ENCODE measurements at places on chromosomes 11 and 22.

DNA sequence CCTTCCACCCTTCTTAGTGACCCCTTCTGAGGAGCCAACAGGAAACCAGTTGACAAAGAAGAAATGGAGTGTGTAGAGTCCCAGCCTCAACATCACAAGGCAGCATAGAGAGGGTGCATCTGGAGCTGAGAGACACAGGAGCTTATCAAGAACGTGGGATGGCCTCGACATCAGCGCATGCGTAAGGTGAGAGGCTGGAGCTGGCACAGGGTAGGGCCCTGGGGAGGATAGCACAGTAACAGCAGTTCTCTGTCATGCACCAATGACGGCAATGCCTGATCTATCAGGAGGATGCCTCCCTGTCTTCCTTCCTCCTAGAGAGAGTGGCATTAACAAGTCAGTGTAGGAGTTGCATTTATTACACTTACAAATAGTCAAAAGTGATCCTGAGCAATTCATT, 426.1 kb downstream of the NTM start:
- no peak for DNase-seq

- no peak for DNase-seq
Measured at GRCh38 chr11:111526501-111526900, 11.9 kb downstream of the HOATZ start.

GRCh38 chr11:115982666-115983065, 478.5 kb upstream of the CADM1 start:
- no peak for DNase-seq

- DNase-seq: no peak
Measured at GRCh38 chr11:131682373-131683015, 312.1 kb downstream of the NTM start.

- no peak for DNase-seq
Measured at GRCh38 chr11:69344570-69345145, 50.7 kb downstream of the MYEOV start.

GRCh38 chr22:42194953-42195352, 64.3 kb upstream of the CYP2D6 start:
- DNase-seq: no peak

- no peak for DNase-seq
Measured at GRCh38 chr11:2902784-2903671, 17.5 kb upstream of the CDKN1C start.

- DNase-seq: no peak
Measured at GRCh38 chr11:43697679-43698078, 17.1 kb downstream of the HSD17B12 start.

DNA sequence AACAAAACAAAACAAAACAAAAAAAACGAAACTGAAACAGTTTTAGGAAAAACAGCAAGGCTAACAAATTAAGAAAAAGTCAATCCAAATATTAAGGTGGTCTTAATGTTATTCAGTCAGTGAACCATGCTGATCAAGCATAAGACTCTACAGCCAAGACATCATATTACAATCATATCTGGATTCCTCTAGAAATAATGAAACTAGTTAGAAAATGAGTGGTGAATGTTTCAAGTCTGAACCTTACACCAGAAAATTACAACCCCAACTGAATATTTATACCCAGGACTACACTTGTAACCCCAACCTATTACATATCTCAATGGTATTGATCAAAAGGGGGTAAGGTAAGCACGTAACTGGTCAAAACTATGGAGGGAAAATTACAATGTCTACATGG, 48.8 kb downstream of the ACAT1 start:
- DNase-seq: no peak

- DNase-seq: no peak
Measured at GRCh38 chr11:106939157-106939556, 79.1 kb downstream of the GUCY1A2 start.

- DNase-seq: no peak
Measured at GRCh38 chr22:28358312-28358711, 321.3 kb downstream of the TTC28 start.

DNA sequence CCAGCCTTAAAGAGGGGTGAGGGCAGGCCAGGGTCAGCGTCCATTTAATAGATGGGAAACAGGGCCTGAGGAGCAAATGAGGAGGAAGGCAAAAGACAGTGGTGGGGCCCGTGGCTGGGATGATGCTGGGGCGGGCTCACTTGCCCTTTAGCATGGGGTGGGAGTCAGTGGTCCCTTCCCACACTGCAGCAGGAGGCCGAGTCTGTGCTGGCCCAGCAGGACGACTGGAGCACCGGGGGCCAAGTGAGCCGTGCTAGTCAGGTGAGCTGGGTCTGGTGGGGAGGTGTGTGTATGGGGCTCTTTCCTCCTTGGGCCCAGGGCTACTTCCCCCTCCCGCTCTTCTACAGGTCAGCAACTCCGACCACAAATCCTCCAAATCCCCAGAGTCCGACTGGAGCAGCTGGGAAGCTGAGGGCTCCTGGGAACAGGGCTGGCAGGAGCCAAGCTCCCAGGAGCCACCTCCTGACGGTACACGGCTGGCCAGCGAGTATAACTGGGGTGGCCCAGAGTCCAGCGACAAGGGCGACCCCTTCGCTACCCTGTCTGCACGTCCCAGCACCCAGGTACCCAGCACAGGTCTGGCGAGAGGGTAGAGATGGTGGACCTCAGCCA, 12.8 kb downstream of the SCYL1 start:
- no peak for DNase-seq

- no peak for DNase-seq
Measured at GRCh38 chr22:20008221-20008995, 8.2 kb downstream of the ARVCF start.

- no peak for DNase-seq
Measured at GRCh38 chr11:112769584-112769983, 191.6 kb upstream of the NCAM1 start.

- DNase-seq: no peak
Measured at GRCh38 chr22:36940676-36941075, 27.2 kb downstream of the CSF2RB start.

GRCh38 chr11:12840871-12841660, 166.8 kb downstream of the TEAD1 start:
- DNase-seq: no peak

- DNase-seq: no peak
Measured at GRCh38 chr11:820655-821511, 2.2 kb downstream of the PNPLA2 start.

DNA sequence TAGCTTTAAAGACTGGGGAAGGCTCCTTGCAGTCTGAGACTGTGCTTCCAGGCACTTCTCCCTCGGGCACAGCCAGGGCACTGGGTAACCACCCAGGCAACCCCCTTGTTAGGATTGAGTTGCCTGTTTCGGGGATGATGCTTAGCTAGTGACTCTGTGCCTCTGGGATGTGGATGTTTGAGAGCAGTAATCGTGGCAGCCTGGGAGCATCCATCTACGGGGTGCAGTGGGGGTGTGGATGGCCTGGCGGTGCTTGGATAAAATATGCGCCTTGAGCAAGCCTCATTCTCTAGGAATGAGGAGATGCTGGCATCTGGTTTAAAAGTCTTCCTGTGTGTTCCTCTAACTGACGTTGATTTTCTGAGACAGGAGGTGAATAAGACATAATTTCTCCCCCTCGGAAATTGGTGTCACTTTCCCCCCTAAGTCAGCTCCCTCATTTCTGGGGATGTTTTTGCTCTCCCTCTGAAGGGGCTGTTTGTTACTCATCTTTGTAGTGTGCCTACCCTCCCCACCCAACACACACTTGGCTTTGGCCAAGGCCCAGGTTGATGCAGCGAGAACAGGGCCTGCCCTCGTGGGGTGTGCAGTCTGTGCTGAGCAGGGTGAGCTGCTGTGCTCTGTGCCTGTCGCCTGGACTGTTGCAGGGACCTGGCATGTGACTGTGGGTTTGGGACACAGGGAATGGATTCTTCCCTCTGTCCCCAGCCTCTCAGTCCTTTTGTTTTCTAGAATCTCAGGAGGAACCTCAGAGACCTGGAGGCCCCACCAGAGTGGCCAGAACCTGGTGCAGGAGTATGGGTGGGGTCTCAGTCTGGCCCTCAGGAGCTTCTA, 2.0 kb downstream of the GNAZ start:
- DNase-seq: no peak

DNA sequence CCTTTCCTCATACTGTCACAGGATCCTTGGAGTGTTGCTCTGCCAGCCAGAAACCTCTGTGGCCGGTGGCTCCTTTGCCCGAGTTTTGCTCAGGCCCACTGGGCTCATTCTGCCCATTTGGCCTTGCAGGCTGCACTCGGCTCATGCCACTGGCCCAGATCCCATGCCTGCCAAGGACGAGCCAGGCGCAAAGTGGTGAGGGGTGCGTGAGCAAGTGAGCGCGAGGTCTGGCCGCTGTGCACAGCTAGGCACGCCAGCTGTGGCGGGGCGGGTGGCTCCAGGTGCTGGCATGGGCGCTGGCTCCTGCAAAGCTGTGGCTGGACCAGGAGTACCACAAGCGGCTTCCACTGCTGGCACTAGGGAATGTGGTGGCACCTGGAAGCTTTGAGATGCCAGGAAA, 2.8 kb upstream of the RNF141 start:
- DNase-seq: no peak

DNA sequence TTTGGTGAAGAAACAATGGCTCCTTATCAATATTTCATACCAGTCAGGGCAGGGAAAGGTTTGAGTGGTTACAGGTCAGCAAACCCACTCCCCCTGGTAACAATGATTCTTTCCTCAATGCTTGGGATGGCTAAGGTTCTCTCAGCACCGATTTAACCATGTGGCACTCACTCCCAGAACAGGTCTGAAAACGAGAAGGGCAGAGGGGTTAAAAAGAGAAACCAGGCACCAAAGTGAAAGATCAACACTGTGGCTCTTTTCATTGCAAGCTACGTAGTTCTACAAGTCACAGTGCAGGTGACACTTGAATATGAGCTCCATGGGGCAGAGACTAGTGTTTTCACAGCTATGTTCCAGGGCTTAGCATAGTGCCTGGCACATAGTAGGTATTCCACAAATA, 132.4 kb downstream of the PLEKHA7 start:
- DNase-seq: no peak

GRCh38 chr22:50270666-50271394, 650 bp upstream of the MAPK11 start:
- no peak for DNase-seq

GRCh38 chr22:48578138-48579042, 1249.3 kb downstream of the BRD1 start:
- DNase-seq: no peak

- DNase-seq: no peak
Measured at GRCh38 chr22:47022075-47022473, 259.6 kb downstream of the TBC1D22A start.

DNA sequence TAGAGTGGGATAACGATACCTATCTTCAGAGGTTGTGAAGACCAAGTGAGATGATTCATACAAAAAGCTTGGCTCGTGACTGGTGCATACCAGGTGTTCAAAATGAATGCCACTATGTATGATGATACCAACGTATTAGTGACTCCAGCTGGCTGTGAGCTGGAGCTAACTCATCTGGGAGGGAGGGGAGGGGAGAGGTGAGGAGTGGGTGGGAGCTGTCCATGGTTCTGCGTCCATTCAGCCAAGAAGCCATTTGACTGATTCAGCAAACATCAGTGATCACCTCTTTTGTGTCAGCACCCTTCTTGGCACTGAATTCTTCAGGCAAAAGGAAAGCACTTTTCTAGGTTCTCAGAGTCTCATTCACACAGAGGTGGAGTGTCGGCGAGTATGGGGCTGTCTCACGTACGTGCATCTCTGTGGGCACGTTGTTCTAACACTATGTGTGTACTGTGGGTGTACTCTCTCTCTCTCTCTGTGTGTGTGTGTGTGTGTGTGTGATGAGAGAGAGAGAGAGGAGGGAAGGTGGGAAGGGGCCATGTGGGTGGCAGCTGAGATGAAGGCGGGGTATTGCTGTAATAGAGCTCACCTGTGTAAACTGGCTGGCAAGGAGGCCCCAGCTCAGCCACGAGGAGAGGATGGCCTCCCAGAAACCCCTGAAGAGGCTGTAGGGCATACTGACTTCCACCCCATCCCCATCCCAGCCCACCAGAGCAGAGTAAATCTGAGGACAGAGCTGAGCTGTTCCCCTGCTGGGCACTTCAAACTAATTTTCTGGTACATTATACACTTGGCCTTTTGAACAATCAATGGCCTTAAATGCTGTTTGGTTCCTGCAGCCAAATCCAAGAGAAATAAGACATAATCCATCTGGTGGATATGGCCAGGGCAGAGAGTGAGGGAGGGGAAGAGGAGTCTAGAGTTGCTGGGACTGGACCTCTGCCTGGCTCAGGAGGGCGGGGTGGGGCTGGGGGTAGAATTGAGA, 96.1 kb upstream of the THY1 start:
- no peak for DNase-seq

DNA sequence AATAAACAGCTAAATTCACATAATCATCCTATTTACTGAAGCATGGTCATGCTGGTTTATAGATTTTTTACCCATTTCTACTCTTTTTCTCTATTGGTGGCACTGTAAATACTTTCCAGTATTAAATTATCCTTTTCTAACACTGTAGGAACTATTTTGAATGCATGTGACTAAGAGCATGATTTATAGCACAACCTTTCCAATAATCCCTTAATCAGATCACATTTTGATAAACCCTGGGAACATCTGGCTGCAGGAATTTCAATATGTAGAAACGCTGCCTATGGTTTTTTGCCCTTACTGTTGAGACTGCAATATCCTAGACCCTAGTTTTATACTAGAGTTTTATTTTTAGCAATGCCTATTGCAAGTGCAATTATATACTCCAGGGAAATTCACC, 10.7 kb downstream of the RAG1 start:
- DNase-seq: no peak

Measured in DMS153 (cell line).